Bronchial smooth muscle cell (primary cell): ENCODE measurements at places on chromosomes 4 and X. TPM values are rescaled to one million over a fixed set of nuclear protein-coding genes. Genes with fewer than 3 reads are reported as not detected.

Gene GRK4
- total RNA-seq, result 6.4 and 6.8 TPM in 2 replicates

Gene ARMCX4
- total RNA-seq, result 5.7 and 5.8 TPM in 2 replicates

Gene HAUS7
- total RNA-seq, result 6.9 and 12.3 TPM in 2 replicates

Gene CFAP47
- under 0.01 TPM in 1 of 2 replicates, not detected in the other for total RNA-seq

Gene TMEM47
- total RNA-seq, result 17.8 and 27.0 TPM in 2 replicates

Gene MBNL3
- 1.4 and 1.9 TPM in 2 replicates for total RNA-seq

Gene BTK
- not detected in 2 replicates for total RNA-seq

Gene CCDC110
- total RNA-seq, result 0.95 and 2.0 TPM in 2 replicates

Gene FAM9B
- not detected in 2 replicates for total RNA-seq

Gene FANCB
- total RNA-seq, result 3.2 and 3.3 TPM in 2 replicates

Gene TEC
- 0.60 and 0.79 TPM in 2 replicates for total RNA-seq

Gene THOC2
- 30.7 and 47.9 TPM in 2 replicates for total RNA-seq

Gene MRFAP1
- 129 and 167 TPM in 2 replicates for total RNA-seq

Gene KIAA1210
- total RNA-seq, result under 0.01 TPM in 1 of 2 replicates, not detected in the other

Gene GAGE12F
- not detected in 2 replicates for total RNA-seq

Gene SSX4B
- not detected in 2 replicates for total RNA-seq

Gene GLUD2
- total RNA-seq, result 1.6 and 1.8 TPM in 2 replicates
